ENCODE measurements at places on chromosomes 4 and X.

- no peak for DNase-seq
Measured at GRCh38 chr4:32574803-32575202, 1854.6 kb downstream of the PCDH7 start.

DNA sequence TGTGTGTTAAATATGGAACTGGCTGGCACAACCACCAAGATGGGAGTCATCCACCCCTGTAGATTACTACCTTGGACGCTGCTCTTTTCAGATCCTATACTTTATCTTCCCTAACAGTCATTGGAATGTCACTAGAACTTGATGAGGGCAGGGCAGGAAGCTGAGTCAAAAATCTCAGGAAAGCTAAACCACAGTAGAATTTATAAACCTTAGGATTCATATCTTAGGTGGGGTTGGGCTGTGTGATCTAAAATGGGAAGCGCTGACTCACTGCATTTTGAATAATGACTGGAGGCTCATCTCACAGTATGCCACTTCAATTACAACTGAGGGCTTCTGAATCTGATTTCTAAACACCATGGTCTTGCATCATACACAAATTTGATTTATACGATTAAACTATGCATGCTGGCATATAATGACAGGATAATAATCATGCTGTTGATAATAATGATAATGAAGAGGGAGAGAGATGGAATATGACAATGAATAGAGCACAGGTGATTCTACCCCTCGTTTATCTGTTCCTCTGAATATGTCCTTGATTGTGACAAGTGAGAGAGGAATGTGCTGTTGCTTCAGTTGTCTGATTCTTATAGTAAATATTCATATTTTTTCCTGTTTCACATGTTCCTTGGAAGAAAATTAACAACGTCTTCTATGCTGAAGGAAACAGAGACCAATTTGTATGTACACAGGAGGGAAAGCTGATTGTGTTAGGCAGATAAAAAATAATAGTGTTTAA lies 270.3 kb upstream of the HS3ST1 start:
- DNase-seq: peak; percentile 15

- no peak for DNase-seq
Measured at GRCh38 chr4:3223346-3223745, 25.6 kb upstream of the MSANTD1 start.

DNA sequence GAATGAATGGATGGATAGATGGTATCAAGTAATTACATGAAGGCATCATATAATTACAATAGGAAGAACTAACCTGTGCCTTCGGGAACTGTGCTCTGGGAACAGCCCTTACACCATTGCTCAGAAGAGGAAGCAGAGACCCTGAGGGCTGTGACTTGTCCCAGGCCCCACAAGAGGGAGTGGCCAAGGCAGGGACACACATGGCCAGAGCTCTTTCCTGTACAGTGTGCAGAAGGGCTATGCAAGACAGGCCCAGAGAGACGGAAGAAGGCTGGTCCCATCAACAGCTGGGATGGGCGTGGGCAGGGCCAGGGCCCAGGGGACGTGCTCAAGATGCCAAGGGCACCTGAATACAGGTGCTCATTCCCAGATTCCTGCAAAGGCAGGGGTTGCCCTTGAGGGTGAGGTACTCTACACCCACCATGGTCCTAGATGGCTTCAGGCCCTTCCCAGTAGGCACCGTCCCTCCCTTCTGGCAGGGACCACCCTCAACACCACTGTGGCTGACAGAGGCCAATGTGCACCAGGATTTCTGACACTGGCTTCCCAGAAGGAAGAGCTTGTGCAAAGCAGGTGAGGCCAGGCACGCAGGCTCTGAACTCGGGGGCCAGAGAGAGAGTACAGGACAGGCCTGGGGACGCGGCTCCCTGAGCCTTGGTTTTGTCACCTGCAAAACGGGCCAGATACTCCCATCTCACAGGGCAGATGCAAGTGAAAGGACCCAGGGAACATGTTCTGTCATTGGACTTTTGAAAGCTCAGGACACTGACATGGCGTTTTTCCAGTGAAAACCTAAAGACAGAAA lies 1.7 kb downstream of the EVC2 start:
- no peak for DNase-seq

GRCh38 chr4:101367201-101367600 lies 19.9 kb upstream of the PPP3CA start:
- DNase-seq: no peak

DNA sequence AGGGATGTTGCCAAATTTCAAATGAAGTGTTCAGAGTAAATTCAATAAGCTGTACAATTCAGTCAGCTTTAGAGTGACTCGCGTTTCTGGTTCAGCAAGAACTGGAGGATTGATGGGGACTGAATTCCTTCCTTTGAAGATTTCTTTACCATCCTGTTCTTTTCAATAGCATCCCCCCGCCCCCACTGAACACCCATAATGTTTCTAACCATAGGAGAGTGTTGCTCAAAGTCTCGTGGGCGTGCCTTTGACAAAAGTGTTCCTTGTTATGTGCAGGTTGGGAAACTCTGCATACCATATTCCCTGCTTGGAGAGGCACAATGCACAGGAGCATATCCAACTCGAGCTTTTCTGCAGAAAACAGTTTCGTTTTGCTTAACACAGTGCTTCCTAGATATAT lies 323.5 kb upstream of the CASK start:
- no peak for DNase-seq

DNA sequence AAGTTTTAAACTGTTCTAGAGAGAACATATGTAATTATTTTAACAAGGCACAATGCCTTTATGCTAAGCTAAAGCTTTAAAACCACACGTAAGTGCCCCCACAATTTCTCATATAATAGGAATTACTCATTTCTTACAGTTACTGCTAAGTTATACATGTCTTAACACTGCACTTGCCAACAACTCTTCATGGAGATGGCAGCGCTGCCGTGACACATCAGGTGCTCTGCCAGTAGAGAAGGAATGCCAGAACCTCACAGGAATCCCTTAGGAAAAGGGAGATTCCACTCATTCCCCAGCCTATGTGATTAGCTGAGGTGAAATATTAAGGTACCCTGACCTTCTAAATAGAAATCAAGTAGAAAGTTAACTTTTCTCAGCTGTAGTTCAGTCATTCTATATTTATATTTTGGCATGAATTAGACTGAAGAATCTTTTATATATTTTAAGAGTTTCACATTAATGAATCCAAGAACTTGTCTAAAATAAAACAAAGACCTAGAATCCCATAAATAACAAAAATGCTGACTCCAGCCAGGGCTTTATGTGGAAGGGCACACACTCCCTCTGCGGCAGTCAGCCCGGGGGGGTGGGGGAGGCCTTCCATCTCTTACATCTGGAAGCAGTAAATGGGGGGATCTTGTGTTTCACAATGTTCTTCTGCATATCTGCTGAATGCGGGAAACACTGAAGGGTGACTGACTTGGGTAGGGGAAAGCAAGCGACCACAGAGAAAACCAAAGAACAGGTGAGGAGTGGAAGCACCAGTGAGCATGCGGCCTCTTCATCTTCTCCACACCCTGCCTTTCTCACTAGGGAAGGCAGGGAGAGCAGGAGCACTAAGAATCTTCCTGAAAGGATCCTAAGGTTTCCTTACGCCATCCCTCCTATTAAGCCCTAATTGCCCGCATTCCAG lies 23.7 kb downstream of the ACSL1 start:
- DNase-seq: no peak

DNA sequence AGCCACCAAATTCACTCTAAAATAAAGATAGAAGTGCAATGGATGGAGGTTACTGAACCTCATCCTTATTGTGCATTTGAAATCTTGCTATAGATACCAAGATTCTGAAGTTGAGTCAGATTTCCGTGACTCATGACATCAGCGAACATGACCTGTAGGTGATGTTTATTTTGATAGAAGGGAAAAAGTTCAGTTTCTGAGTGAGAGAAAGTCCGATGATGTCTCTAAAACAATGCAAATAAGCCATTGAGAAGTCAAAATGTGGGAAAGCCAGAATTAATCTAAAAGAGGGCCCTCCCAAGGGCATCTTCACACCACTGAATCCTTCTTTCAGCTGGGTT lies 20.0 kb downstream of the PHOX2B start:
- DNase-seq: no peak

- no peak for DNase-seq
Measured at GRCh38 chr4:70877556-70877955, 24.6 kb upstream of the MOB1B start.

- DNase-seq: no peak
Measured at GRCh38 chr4:89708903-89709421, 128.0 kb downstream of the SNCA start.

GRCh38 chr4:62243895-62244294 lies 1043.8 kb downstream of the ADGRL3 start:
- DNase-seq: no peak

- no peak for DNase-seq
Measured at GRCh38 chr4:128516301-128516969, 228.8 kb upstream of the PGRMC2 start.

DNA sequence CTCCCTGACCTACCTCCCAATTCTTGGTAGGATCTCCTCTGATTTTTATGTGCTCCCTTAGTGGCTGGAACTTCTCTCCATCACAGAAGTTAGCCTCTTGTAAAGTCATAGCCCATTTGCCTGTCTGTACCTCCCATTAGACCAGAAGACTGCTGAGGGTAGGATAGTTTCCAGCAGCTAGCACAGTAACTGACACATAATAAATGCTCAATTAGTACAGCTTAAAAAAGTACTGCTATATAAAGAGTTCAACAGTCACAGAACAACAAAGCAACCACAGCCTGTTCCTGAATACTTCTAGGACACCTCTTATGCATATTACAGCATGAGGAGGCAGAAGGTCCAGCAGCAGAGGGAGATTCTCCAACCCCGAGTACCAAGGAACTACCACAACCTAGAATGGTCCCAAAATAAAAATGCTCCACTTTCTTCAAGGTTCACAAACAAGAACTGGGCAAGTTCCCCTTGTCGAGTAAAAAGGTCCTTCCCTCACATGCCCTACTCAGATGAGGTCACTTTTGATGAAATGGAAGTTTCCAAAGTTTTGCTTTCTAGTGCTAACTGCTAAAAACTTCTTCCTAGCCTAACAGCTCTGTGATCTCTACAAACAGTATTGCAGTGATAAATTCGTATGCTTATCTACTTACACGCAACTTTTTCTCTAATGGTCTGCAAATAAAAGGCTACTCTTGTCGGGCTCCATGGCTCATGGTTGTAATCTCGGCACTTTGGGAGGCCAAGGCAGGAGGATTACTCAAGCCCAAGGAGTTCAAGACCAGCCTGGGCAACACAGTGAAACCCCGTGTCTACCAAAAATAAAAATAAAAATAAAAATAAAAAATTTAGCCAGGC lies 12.8 kb downstream of the MECP2 start:
- no peak for DNase-seq

DNA sequence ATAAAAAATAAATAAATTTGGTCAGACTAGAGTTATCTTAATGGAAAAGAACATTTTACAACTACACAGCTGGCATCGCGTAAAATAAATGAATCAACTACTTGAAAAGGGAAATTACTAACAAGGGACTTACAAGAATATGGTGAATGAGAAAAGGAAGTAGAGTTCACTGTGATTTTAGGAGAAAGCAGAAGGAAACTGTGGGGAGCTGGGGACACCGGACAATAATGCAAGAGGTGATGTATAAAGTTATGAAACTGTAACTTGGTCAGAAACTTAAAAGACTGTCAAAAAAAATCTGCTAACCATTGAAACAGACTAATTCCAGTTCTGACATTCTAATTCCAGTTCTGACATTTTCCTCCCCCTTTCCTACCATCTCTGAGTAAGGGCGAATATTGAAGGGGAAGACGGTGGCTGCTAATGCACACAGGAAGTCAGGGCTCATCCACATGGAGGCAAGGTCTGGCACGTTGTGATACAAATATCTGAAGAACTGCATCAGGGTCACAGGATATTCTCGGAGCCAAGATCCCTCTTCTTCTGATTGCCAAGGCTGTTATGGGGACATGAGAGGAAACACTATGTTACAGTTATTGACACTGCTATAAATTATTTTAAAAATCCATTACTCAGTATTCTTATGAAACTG lies 170.5 kb downstream of the CDS1 start:
- no peak for DNase-seq

DNA sequence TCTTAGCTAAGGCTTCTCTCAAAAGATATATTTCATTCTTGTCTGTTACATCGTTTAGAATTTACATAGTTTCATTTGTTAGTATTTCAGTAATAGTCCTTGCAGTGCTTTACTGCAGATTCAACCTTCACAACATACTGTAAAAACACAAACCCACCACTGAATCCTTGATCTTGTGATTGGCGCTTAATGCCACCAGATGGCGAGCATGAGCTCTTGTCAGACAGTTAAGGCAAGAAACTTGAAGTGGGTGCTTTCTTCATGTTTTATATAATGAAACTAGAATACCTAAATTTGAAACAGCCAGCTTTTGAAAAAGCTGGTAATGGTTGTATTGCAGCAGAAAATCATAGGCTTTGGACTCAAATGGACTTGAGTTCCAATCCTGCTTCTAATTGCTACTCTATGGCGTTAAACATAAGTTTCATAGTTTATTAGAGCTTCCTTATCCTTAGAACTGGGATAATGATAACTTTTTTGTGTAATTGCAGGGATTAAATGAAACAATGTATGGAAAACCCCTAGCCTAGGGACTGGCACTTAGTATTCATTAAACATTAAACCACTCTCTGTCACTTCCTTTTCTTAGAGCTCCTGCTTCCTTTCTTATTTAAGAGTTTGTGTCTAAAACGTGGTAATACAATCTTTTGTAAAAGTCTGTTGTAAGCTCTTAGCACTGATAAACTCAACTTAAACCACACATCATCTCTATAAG lies 95.1 kb downstream of the USP9X start:
- no peak for DNase-seq

GRCh38 chr4:127778102-127778501 lies 4.0 kb upstream of the HSPA4L start:
- DNase-seq: no peak

- no peak for DNase-seq
Measured at GRCh38 chr4:151806511-151806927, 45.7 kb upstream of the GATB start.

- DNase-seq: no peak
Measured at GRCh38 chr4:102522031-102522440, 20.9 kb downstream of the NFKB1 start.

DNA sequence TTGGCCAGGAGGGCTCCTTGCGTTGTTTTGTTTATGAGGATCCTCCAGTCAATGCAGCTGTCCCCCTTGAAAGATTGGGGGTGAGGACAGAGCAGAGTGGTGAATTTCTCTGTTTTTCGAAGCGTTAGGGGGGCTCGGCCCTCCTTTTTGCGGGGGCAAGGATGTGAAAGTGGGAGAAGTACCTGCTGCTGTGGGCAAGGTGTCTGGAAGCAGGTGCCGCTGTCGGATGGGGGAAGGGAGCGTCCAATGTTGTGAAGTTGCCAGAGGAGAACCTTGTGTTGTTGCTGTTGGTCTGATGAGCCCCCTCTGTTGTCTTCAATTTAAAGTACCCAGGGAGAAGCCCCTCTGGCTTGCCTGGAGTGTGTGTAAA lies 613 bp downstream of the GLRB start:
- peak; percentile 12 for DNase-seq

DNA sequence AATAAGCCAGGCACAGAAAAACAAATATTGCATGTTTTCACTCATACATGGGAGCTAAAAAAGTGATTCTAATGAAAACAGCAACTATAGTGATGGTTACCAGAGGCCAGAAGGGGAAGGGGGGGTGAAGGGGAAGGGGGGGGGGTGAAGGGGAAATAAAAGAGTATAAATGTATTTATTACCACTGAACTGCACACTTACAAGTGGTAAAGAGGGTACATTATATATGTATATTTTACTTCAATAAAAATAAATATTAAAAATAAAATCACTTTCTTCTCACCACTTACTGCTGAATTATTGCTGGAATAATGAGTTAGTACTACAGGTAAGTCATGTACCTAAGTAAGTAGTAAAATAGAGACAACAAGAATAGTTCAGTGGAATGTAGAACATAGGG lies 2.1 kb upstream of the VCX3B start:
- no peak for DNase-seq

GRCh38 chrX:38871129-38872029 lies 70.1 kb downstream of the MID1IP1 start:
- no peak for DNase-seq
